ENCODE measurements at places on chromosomes 11 and 22.
A peak's percentile ranks its signal among the peaks of the same experiment; 100 is the strongest.

DNA sequence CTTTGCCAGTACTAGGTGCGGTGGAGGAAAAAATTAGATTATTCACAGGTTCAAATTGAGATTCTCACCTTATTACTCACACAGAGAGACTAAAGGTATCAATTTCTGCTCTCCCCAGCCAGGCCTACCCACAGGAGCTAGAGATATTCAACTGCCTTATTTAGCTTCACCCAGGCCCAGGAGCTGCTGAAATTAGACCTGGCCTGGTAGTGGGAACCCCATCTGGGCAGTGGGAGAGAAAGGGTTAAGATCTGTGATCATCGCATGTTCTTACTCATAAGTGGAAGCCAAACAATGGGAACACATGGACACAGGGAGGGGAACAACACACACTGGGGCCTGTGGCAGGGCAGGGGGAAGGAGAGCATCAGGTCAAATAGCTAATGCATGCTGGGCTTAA, 20.9 kb upstream of the MICAL2 start:
- DNase-seq, result no peak

GRCh38 chr11:78573681-78574080, 983 bp downstream of the NARS2 start:
- no peak for DNase-seq

- DNase-seq, result no peak
Observed at GRCh38 chr22:44266796-44267760, 45.7 kb downstream of the SHISAL1 start.

DNA sequence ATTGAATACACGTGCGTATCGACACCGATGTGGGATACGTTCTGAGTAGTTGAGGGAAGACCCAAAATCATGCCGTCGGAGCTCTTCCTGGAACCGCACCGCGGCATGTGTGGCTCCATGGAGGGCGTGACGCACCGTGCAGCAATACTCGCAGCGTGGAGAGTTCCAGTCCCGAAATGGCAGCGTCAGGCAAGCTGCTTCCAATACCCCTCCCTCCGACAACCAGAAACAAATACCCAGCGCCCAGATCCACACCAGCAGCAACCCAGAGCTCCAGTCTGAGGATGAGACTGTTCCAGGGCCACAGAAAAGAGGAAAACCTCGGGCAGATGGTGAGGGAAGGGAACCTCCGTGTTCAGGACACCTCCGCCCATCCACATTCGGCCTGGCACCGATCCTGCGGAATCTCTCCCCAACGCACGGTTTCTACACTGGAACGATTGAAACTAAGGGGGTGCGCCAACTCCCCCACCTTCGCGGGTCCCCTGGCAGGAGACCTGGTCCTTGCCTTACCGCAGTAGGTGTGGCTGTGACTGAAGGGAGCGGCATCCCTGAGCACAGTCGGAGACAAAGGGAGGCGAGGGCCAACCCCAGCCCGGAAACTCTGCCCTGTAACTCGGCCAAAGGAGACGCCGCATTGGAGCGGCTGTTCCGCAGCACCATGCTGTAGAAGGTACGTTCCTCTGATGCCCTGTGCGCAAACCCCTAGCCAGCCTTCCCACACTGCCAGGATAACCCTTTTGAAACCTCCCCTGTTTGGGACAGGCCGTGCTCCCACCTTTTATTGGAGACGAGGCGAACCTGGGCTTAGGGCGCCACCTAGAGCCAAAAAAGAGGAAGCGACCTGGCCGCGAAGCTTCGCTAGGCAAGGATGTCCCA, 28.2 kb downstream of the DBX1 start:
- DNase-seq, result peak; percentile 64

DNA sequence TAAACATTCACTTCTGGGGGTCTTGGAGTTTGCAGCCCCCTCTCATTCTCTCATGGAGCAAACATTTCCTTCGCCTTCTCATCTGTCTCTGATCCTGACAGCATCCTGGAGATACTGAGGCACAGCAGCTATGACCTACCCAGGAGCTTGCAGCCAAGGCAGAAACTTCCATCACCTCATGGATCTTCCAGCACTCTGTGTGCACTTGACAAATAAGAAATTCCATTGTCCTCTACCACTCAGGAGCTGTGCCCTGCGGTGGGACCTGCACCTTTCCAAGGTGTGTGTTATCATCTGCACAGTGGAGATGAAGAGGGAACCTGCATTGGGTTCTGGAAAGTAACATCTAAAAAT, 49.1 kb downstream of the GGTLC2 start:
- DNase-seq, result no peak

DNA sequence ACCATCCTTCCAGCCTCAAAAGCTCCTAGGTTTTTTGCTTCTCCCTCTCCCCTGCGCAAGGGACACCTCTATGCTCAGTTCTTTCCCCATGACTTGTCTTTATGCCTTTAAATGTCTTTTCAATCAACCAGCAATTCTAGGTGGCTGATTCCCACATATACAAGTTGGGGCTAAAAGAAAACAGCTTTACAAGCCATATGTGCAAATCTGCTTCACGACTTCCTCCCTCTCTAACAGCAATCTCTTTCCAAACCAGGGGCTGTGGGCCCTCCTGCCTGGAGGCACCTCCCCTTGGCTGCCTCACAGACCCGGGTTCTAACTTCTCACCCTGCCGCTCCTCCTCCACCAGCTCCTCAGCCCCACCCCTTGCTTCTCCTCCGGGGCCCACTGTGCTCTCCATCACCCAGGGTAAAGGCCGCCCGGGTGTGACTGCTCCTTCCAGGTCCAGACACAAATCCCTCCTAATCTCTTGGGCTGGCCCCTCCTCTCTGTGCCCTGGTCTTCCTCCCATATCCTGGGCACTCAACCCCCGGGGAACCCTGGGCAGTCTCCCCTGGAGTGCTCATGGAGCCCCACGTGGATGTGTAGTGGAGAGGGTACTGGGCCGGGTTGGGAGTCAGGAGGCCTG, 14.1 kb downstream of the TMPRSS13 start:
- no peak for DNase-seq

DNA sequence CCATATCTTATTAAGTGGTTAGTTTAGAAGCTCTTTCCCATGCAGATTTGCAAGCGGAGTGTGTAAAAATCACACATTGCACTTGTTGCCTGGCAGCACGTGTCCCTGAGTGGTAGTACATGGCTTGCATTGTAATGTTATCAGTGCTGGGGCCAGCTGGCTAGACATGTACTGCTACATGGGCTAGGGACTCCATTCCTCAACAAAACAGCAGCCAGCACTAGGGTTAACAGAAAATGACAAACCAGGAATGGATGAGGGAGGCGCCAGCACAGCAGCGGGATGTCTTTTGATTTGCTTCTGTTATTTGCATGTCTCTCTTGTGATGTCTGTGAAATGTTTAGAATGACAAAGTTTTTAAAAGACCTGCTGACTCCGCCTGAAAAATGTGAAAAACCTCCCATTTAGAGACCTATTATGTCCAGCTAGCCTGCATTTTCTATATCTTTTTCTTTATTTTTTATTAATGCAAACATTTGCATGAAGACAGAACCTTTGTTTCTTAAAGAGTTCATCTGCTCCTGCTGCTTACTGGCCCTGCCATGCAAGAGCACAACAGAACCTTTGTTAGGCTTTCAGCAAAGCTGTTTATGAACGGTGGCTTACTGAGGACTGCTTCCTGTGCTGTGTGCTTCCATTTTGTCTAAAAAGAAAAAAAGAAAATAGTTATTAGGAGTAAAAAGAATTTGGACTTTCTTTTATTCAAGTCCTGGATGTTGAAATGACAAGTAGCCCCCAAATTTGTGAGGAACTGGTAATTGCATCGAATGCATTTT, 40.7 kb downstream of the CSTPP1 start:
- no peak for DNase-seq
